Effector memory CD8-positive, alpha-beta T cell (primary cell): ENCODE measurements at places on chromosomes 5 and 9.

DNA sequence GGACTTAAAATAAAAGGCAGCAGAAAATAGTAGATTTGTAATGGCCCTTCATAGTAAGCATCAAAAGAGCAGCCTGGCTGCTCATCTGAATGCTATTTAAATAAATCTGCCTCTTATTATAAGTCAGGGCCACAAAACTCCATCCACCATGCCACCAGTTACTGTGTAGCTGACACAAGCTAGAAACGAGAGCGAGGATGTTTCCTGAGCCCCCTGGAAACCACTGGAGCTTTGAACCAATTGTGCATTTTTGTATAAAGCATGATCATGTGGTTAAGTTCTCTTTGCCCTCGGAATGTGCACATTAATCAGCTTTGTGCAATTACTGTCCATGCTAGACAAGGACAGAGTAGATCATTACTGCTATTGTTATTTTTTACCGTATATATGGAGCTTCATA, 17.4 kb downstream of the SLC24A2 start:
- no peak for DNase-seq

- no peak for DNase-seq
Measured at GRCh38 chr9:131869348-131869747, 129.5 kb upstream of the RAPGEF1 start.

- DNase-seq, result no peak
Measured at GRCh38 chr5:1805736-1806135, 4.5 kb downstream of the NDUFS6 start.

- DNase-seq, result no peak
Measured at GRCh38 chr5:71872311-71872864, 153.3 kb downstream of the CARTPT start.

DNA sequence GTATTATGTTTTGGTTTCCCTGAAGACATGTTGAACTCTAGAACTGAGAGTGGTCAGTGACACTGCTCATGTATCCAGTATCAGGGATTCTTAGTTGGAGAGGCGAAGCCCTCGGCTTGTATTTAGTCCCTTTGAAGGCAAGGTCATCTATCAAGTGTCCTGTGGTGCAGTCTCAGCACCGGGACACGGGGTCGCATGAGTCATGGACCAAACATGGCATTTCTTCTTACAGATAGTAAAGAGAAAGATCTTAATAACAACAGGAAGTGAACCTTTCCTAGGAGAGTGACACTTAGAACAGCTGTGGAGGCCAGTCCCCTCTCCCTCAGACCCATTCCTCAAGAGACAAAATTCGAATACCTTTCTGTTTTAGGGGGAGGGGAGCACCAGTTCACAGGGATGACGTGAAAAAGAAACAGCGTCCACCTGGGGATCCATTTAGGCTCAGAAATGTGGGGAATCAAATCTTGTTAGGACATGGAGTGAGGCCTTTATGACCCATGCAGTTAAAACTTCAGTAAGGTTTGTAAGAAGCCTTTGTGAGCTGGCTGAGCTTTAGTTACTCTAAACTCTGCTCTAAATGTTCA, 86.5 kb downstream of the ADGRV1 start:
- no peak for DNase-seq

DNA sequence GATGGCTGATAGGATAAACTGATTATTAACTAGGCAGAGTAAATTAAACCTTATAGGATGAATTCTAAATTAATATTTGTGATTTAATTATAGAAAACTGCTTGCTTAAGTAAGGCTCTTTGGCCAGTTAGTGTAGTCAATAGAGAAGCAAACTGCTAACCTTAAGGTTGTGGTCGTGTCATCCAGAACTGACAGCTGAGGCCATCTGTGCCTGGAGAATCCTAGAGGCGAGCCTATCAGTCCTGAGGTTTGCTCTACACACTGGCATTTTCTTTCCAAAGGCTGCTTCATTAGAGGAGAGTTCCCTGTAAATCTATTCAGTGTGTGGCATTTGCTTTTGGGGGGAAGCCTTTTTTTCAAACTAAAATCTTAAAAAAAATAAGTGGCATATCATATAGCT, 169.2 kb downstream of the MEF2C start:
- DNase-seq, result no peak

- no peak for DNase-seq
Measured at GRCh38 chr9:7154003-7154619, 396.3 kb downstream of the KDM4C start.

GRCh38 chr9:110714314-110714713, 45.7 kb downstream of the MUSK start:
- DNase-seq, result no peak

GRCh38 chr9:37876376-37876775, 27.6 kb downstream of the SLC25A51 start:
- no peak for DNase-seq

- no peak for DNase-seq
Measured at GRCh38 chr9:95435074-95435728, 81.6 kb downstream of the PTCH1 start.

DNA sequence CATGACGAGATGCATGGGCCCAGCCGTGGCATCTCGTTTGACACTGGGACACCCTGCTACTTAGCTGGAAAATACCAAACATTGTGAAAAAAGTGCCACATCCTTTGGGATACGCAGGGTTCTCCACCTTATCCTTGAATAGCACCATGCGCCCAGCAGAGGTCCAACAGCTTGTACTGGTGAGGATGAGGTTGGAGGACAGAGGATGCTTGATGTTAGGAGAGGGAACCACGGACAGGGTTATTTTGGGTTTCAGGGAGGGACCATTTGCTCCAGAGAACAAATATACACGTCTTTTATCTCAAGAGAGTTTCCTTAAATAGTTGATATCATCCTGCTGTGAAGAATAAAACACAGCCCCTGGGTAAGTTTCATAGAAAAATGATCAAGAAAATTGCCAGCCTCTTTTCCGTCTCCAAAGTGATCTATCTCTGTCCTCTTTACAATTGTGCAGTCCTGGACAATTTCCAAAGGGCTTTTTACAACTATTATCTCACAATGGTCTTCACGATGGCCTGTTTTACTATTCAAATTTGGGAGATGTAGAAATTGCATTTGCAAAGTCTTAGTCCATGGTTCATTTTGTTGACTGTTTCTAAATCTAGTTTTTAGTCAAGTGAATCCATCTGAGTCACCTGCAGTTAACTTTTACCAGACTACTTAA, 19.9 kb upstream of the FRRS1L start:
- DNase-seq, result no peak

DNA sequence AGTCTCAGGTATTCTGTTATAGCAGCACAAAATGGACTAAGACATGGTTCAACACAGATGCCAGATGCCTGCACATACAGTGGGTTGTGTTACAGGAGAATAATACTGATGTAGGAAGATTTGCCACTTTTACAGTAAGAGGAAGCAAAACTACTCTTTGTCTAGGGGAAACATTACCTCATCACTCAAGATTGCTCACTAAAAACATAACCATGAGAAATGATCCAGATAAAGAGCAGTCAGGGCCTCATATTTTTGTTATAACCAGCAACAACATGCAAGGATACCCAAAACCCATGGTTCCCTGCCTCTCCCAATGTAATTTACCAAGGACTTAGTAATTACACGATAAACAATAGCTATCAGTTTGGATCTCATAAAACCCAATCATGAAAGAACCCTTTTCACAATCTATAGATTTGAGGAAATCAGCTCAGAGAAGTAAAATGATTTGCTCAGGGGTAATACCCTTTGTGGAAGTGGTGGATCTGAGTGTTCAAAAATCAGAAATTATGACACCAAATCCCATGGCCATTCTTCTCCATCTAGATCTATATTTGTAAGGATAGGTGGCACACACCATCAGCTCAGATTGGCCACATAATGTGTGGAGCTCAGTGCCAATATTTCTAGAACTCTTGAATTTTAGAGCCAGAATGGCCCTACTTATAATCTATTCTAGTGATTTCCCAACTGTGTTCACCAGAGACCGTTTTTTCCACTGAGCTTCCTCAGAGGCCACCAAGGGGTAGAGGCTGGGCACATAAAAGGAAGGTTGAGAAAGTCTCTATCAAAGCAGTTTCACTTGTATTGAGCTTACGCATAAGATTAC, 27.8 kb downstream of the DPYSL3 start:
- DNase-seq, result no peak

GRCh38 chr5:1368236-1368635, 23.3 kb upstream of the CLPTM1L start:
- DNase-seq, result no peak

DNA sequence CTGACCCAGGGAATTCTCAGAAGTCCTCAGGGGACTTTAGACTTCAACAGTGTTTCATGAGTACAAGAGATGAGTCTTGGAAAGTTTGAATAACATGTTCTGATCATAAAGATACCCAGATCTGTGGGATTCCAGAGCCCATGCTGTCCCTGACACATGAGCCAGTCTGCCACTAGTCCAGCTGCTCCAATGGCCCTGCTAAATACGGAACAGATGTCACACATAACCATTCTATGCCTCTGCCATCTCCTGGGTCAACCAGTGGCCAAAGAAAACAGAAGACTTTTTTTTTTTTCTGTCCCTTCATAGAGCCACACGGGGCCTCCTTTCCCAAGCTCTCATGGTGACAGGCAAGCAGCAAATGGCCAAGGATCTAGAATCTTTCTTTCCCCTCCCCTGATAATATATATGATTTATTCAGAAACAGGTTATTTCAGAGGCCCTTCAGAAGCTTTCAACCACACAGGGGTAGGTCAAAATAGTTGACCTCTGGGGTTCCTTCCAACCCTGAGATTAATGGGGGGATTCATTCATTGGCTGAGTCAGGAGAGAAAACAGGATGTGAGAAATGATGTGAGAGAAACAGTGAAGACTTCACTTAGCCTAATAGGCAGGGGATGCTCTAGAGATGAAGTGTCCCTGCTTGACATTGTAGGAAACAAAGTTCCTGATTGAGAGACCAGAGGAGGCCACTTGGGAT, 367.7 kb downstream of the CDK5RAP2 start:
- DNase-seq, result no peak

DNA sequence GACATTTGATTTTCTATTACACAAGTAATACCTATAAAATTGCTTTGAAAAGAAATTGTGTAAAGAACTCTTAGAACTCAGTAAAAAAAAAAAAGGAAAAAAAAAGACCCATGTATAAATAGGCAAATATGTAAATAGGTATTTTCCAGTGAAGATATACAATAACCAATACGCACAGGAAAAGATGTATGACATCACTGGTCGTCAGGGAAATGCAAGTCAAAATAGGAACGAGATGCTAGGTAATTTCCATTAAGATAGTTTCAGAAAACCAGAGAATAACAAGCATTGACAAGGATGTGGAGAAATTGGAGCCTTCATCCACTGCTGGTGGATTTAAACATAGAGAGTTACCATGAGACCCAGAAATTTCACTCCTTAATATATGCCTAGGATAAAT, 708.8 kb downstream of the MTRR start:
- no peak for DNase-seq

DNA sequence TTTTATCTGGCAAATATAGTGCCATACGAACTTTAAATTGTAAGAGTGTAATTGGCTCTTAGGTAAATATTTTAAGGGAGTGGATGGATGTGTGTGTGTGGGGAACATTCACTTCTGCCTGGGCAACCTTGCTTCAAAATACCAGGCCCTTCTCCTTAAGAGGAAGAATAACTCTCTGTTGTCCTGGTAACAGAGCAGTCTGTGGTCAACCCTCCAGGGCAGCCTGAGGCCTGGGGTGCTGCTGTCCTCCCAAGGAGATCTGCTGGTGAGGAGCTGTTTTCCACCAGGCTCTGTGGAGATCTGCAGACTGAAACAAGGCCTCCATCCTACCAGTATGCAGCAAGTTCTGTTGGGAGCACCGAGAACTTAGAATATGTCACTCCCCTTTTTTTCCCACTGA, 325.2 kb downstream of the PSAT1 start:
- DNase-seq, result no peak

DNA sequence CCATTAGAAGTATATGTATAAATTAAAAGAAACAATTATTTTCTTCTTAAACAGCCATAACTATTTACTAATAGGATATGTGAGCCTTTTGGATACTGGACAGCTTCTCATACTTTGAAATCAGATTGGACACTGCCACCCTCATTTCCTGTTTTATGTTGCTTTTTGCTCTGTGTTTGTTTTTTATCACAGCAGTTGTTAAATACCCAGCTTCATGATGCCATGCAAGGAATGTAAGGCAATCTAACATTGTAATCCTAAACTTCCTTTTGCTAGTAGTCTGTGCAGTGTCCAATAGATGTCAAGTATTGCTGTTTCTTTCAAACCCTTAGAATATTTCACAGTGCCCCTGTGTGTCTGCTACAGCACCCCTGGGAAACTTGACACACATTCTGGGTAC, 56.2 kb downstream of the CNTLN start:
- DNase-seq, result no peak

GRCh38 chr5:76137887-76138542, 54.8 kb downstream of the SV2C start:
- DNase-seq, result no peak

DNA sequence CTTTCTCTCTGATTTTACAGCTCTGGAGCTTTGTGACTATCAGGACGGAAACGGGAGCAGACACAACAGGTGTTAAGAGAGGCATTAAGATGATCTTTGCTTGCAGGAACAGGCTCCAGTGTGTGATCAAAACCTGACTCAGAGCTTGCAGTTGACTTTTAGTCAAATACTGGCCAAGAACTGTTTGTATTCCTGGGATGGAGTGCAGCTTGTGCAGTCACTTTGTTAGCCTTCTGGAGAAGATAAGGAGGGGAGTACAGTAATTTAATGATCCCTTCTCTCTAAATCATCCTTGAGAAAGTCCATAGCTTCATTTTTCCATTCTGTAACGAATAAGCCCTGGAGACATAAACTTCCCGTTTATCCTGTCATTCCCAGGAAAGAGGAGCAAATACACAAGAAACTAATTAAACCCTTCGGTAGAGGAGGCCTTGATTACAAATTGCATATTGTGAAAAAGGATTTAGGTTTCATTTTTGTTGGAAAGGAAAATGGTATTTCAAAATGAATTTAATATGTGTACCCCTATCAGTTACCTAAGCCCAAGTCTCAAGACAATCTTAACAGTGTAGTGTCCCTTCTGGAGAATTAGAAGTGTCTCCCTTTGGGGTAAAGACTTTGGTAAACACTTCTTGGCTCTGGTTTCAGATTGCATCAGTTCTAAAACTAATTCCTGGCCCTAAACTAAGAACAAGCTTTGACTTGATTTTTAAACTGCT, 3.1 kb upstream of the STOM start:
- DNase-seq, result no peak

- DNase-seq, result no peak
Measured at GRCh38 chr9:36665921-36666431, 93.3 kb downstream of the MELK start.

- no peak for DNase-seq
Measured at GRCh38 chr5:93349613-93350012, 231.4 kb downstream of the NR2F1-AS1 start.

DNA sequence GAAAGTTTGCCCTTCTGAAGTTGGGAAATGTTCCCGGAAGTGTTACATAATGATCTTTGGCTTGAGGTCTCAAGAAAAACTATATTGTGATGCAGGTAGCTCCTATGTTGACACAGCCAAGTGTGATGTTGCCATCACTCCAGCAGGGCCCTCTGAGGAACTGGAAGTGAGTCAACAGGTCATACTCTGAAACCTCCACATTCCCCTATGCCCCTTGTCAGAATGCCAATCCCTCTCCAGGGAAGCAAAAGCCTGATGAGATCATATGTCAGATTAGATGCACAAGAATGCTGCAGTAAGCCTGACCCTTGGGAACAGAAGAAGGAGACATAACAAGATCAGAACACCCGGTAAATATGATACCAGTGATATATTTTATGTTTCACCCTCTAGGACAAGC, 66.8 kb upstream of the ITGA2 start:
- no peak for DNase-seq

GRCh38 chr9:71632776-71633175, 135.5 kb downstream of the CEMIP2 start:
- DNase-seq, result no peak
